SK-N-DZ (cell line): ENCODE measurements at places on chromosomes 11 and 22.

GRCh38 chr11:34811858-34812257, 104.3 kb downstream of the APIP start:
- DNase-seq, result no peak

DNA sequence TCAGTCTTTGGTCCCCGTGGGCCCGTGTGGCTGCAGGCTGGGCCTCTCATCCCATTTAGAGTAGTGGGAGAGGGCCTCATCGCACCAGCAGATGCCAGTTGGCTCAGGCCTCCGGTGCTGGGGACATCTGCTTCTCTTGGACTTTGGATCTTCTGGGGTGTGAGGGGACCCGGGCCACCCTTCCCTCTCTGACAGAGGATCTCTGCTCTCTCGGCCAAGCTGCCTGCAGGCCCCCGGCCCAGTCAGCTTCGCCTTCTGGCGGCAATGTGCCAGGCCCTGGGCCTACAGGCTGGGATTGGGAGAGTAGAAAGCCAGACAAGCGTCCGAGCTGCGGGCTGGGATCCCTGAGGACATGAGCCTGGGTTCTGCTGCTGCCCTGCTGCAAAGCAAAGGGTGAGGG, 15.0 kb upstream of the FGF3 start:
- DNase-seq, result no peak

GRCh38 chr22:44494497-44494896, 3.5 kb downstream of the RTL6 start:
- no peak for DNase-seq

GRCh38 chr11:8337130-8337795, 73.6 kb upstream of the LMO1 start:
- DNase-seq, result no peak

- no peak for DNase-seq
These were observed 322.1 kb downstream of the BLID start for GRCh38 chr11:121793916-121794315.

GRCh38 chr11:18324381-18324780, 2.0 kb downstream of the GTF2H1 start:
- DNase-seq, result no peak

- DNase-seq, result no peak
These were observed 369.5 kb downstream of the BRD1 start for GRCh38 chr22:49457946-49458707.

GRCh38 chr11:18633256-18634139, 644 bp downstream of the SPTY2D1 start:
- peak; percentile 25 for DNase-seq

DNA sequence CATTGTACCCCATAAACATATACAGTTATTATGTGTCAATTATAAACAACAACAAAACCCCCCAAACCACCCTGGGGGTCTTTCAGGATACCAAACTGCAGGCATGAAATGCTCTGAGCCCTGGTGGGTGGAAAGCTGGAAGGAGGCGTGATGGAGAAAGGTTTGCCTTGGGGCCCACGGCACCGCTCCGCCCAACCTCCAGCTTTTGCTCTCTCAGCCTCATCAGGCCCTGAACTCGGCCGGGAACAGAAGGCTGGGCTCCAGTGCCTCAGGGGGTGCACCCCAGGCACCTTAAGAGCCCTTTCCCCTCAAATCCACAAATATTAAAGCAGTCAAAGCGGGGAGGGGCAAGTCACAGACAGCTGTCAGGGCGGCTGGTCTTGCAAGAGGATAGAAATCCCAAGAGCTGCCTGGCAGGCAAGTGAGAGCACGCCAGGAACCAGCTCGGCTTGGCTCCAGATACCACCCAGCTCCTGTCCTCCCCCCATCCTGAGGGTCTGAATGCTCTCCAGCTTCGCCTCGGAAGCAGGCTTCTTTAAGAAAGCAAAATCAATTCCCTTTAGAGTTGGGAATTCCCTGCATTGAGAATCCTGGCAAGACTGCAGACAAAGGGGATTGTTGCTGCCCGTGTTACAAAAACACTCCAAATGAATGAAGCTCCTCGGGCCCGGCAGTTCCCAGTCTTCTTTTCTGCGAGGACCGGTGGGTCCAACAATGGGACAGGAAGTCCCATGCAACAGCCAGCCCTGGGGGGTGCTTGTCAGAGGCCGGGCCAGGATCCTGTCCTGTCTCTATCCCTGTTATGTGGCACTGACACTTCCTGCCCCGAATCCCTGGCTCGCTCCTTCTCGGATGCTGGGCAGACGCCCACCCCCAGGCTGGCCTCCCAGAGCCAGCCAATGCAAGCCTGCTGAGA, 80.8 kb downstream of the NAT10 start:
- no peak for DNase-seq

- DNase-seq, result no peak
These were observed 139.8 kb downstream of the TTC17 start for GRCh38 chr11:43498561-43498960.

DNA sequence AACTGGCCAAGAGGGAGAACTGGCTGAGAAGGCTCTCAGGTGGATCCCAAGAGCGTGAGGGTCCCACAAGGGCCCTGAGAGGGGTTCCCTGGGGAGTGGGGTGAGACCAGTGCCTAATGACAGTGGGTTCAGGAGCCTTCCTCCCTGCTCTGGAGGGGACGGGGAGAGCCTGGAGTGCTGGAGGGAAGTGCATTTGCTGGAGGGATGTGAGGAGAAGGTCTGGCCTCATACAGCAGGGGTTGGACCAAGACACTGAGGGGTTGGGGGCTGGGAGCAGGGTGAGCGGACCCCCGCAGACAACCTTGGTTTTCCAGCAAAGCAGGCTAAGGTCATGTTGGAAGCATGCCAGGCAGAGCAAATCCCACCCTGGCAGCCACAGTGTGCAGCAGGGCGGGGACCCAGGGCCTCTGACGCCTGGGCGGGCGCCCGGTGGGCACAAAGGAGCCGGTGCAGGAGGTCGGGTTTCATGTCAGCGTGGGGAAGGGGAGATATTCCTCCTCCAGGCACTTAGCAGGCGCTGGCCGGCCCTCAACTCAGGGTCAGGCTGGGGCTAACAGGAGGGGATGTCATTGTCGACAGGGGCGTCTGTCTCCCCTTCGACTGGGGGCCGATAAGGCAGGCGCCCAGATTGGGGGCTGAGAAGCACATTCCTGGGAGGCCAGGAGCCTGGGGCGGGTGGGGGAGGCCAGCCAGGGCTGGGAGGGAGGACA, 3.1 kb upstream of the DERL3 start:
- peak; percentile 43 for DNase-seq

GRCh38 chr22:37402184-37402506, 25.1 kb downstream of the ELFN2 start:
- DNase-seq, result no peak

- DNase-seq, result no peak
These were observed 73.4 kb upstream of the CD44 start for GRCh38 chr11:35065566-35065965.

- DNase-seq, result peak; percentile 71
These were observed 1034.3 kb downstream of the LRRC4C start for GRCh38 chr11:40425168-40425567.

DNA sequence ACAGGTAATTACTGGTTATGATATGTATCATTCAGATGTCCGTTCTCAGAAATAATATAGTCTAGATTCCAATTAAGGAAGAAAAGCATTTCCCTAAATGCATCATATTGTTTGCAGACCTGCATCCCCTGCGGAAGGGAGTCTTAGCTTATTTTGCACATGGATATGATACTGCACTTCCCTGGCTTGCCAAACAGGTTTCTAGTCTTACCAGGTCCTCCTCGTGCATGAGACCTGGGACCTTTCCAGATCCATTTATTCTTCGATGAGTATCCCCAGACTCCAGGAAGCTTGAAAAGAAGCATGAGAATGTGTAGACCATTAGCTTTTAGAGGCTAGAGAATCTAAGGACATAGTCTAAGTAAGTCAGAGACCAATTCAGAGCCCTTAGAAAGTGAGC, 30.6 kb downstream of the CYB5R2 start:
- DNase-seq, result no peak

- no peak for DNase-seq
These were observed 185.4 kb upstream of the B3GAT1 start for GRCh38 chr11:134597452-134597851.

DNA sequence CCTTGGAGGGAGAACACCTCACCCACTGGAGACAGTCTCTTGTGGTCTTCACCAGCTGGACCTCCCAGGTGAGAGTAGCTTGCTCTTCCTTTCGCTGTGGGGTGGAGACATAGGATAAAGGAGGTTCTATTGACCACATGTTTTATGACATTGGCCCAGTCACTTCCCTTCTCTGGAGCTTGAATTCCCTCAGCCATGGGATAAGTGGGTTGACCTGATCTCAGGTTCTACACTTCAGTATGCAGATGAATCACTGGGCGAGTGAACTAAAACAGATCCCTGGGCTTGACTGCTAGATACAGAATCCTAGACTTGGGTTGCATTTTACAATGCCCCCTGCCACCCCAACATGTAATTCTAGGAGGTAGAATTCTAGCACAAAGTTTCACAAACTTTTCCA, 54.8 kb upstream of the PRSS23 start:
- DNase-seq, result no peak

DNA sequence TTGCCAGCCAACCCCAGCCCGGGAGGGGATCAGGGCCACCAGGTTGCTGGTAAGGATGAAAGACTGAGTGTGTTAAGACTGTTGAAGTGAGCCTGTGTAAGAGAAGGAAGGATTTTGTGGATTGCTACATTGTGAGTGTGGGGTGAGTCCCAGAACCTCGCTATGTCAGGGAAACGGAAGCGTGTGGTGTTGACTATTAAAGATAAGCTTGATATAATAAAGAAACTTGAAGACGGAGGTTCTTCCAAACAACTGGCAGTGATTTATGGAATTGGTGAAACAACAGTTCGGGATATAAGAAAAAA, 627 bp downstream of the JRKL start:
- no peak for DNase-seq

DNA sequence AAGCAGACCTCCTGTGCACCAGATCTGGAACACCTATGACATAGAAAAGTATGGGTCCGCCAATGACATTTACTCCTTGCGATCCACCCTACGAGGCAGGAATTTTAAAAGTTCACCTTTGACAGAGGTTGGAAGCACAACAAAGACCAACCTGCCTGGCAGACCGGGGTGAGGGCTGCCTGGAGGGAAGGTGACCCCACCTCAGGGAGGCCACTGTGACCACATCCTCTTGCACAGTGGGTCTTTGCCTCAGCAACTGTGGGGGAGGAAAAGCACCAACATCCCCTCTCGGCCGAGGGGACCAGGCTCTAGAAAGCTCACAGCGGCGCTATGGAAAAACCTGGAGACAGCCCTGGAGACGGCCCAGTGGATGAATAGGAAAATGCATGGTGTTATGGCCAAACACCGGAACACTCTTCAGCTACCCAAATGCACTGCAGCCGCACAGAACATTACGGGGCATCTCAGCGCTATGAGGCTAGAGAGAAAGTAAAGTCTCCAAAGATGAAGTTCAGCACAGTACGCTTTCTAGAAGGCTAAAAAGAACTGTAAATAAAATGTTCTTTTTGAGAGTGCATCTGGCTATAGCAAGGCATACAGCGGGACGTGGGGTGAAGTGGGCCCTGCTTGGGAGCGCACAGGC, 1.8 kb upstream of the SHISAL1 start:
- DNase-seq, result no peak

DNA sequence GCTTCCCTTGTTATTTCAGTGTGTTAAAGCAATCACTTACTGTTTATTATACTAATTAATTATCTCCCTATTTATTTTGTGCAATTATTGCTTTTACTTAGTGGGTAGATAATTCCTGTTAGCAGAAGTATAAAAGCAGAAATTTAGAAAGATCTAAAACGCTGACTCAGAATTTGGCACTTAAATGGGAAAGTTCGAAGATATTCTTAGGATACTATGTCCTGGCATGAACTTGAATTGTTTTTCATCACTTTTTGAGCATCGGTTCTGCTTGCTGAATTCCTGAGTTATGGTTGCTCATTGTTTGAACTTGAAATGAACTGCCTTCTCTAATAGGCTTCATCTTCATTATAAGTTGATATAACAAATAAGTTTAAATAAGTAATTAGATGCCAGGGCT, 325.4 kb downstream of the JRKL start:
- DNase-seq, result no peak

- DNase-seq, result no peak
These were observed 1164.1 kb upstream of the CNTN5 start for GRCh38 chr11:97856666-97857065.

DNA sequence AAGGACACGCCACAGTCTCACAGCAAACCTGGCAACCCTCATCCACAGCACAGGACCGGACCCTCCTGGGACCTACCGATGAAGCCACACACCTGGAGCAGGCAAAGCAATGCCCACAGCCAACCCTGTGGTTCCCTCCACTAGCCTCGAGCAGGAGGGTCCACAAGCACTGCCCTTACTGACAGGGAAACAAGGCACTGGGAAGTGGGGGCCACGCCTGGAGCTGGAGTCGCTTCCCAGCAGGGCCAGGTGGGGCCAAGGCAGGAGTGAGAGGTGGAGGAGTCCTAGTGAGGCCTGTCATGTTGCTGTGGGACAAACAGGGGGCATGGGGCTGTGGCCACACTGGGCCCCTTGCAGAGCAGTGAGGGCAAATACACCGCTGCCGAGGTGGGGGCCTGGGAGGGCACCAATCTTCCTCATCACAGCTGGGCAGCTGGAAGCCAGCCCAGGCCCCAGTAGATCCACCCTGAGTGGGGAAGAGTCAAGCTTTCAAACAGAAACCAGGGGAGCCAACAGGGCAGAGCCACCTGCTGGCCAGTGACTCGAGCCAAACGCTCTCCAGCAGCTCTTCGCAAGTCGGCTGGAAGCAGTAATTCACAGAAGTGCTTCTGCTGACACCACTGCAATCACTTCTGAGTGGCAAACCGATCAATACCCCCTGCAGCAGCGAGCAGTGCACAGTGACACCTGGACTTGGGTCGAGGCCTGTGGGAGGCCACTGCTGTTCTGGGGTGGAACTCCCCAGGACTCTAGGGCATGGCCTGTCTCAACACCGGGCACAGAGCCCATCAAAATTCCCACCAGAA, 13.7 kb downstream of the SULT4A1 start:
- peak; percentile 37 for DNase-seq

DNA sequence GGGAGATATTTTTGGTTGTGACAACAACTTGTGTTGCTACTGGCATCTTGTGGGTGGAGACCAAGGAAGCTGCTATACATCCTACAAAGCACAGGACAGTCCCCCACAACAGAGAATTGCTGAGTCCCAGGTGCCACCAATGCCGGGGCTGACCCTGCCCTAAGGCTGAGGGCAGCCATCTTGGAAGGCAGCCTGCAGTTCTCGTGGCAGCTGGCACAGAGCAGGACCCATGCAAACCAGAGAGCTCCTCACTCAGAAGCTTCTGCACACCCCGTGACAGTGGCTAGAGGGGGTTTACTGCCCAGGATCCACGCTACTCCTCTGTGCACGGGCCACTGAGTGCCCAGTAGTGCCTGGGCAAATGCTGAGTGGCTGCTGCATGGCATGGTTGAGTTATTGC, 143.4 kb downstream of the CTTN start:
- no peak for DNase-seq

GRCh38 chr11:14774721-14775120, 117.3 kb downstream of the CYP2R1 start:
- DNase-seq, result no peak
